ENCODE measurements at places on chromosomes 3 and 15.
A peak's percentile ranks its signal among the peaks of the same experiment; 100 is the strongest.

DNA sequence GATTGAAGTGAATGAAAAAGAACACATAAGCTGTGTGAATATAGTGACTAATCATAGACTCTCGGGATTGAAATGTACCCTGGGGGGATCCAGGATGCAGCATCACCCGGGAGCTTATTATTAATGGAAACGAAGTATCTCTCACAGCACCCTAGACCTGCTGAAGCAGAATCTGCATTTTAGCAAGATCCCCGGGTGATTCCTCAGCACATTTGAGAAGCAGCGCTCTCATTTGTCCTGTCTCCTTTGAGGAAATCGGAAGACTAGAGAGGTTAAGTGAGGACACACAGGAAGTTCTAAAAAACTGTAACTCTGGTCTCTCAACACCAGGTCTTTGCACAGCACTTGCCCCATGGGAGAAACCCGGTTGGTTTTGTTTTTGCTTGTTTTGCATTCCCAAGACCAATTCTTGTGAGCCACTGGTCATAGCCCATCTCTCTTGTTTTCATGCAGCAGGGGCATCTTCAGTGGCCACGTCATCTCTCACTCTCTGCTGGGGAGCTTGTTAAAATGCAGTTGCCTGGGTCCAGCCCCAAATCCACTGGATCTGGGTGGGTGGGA lies 30.2 kb downstream of the ZNF710 start:
- DNase-seq: no peak

DNA sequence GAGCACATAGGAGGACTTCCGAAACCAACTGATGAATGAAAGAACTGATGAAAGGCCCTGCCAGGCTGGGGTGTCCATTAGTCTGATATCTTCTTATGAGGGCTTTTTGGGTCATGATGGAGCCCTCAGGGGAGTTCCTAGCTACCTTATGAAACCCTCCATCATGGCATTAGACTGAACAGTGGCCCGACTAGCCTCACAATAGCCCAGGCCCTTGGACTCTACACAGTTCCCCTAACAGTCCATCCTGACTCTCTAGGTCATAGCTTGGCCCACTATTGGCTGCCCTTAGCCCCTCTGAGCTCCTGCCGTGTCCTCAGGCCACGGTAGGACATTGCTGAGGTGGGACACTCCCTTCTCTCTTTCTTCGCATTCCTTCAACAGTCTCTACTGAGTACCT lies 365.9 kb downstream of the CACNA2D3 start:
- no peak for DNase-seq

DNA sequence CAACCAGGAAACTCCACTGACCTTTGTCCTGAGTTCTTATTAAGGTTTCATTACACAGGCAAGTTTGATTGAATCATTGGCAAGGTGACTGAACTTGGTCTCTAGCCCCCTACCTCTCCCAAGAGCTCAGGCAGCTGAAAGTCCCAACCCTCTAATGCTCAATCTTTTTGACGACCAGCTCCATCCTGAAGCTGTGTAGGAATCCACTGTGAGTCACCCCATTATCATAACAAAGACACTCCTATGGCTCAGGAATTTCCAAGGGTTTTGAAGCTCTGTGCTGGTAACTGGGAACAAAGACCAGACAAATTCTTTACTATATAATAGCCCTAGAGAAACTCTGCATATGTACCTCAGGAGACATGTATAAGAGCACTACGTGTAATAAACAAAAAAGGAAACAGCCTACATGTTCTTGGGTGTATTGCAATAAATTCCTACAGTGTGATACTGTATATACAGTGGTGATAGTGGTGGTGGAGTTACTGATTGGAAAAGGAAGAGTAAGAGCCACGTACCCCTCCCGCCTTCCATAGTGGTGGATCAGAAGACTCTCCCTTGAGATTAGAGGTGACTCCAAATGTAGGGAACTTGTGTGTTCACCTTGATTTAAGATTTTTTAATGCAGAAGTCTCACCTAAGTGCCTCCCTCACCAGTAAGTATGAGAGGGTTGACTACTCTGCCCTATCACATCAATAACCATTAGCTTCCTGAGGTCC lies 116.6 kb downstream of the ST8SIA2 start:
- DNase-seq: peak; percentile 92

GRCh38 chr3:122014741-122015140 lies 7.3 kb downstream of the ILDR1 start:
- DNase-seq: no peak

- no peak for DNase-seq
Observed at GRCh38 chr3:5186089-5186857, 1.2 kb upstream of the EDEM1 start.

- no peak for DNase-seq
Observed at GRCh38 chr15:70530906-70531305, 232.5 kb downstream of the UACA start.

DNA sequence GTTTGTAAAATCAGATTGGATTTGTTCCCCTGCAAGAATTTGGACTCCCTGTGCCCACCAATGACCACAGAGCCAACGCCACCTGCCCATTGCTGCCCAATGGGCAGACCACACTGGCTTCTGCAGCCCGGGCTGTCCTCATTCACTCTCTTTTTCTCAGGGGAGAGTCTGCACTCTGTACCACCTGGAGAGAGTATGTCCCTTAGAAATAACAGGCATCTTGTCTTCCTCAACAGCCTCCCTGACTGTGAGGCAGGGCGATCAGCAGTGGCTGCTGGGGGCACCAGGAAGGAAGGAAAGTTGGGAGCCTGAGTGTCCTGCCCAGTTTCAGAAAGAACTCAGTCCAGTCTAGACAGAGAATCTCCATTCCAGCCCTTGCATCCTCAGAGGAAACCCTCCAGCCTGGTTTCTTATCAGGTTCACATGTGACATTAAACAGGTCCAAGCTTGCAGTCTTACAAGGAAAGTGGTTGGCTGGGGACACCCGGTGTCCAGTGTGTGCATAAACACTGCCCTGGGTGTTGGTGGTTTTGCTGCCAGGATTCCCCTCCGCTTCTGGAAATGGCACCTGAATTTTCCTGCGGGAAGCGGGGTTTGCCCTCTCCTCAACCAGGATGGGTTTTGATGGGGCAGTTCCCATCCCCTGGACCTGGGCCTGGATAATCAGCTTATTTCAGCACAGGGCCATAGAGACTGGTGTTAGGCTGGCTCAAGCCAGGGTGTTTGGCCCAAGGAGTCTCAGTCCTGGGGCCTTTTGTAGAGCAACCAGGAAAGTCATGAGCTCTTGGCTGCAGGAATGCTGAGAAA lies 37.2 kb downstream of the SSUH2 start:
- DNase-seq: peak; percentile 51

DNA sequence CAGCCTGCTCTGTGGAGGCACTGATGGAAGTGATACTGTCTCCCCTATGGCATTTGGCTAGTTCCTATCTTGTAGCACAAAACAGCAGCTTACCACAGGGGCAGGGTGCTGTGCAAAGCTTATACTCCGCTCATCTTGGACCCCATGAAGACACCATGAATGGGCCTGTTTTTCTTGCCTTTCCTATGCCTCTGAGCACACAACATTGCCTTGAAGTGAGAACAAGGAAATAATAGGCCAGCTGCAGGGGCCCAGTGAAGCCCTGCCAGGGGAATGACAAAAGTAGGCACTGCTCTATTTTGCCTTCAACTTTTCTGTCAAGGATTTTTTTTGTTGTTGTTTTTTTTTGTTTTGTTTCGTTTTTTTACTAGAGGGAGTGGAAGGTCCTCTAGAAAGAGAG lies 110.3 kb downstream of the PDE8A start:
- no peak for DNase-seq

DNA sequence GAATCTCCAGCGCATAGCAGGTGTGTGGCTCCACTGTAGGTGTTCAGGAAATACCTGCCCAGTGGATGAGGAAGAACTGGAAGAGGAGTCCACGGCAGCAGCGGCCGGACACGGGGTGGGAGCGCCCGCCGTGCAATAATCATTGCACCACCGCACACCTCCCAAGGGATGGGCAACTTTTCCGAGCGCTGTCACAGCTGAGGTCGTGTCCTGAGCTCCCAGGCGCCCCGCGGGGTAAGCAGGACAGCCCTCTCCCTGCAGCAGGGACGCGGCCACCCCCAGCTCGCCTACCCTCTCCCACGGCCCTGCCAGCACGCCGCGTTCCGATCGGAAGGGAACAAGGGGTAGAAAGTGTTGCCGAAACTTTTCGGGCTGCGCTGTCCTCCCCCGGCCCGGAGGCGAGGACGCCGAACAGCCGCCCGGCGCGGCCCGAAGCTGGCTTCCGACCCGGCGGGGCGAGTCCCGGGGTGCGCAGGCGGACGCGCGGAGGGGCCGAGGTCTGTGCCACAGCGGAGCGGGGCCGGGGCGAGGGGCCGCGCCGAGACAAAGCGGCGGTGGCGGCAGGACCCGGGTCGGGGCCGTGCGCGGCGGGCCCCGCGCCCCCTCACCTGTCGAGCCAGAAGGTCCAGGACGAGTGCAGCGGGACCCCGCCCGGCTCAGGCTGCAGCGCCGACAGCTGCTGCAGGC lies 475 bp downstream of the EIF4E3 start:
- DNase-seq: peak; percentile 60

DNA sequence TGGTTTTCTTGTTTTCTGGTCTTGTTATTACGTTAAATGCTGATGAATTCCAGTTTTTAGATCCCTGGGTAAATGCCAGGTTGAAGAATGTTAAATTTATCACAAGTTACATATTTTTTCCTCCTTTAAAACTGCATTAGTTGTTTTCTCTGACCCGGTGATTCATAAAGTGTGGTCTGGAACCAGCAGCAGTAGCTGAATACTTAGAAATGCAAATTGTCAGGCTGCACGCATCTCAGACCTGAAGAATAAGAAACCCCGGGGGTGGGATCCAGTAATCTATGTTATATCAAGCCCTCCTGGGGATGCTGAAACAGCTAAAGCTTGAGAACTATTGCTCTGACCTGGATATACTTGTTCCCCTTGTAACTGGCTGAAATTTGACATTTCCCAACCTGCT lies 69.1 kb downstream of the PEX5L start:
- DNase-seq: peak; percentile 28

DNA sequence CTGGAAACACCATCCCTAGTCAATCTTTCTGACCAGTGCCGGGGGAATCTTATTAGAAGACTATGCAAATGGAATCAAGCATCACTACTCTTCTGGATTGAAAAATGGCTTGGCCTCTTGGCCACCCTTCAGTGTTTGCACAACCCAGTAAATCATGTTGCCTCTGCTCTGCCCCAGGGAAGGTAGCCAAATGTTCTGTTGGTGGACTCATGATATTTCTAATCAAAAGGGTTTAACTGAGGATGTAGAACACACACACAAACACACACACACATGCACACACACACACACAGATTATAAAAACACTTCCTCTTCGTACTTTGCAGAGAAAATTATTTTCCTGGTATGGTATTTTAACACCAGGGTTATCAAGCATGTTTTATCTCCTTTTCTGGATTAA lies 7.9 kb downstream of the RBP2 start:
- no peak for DNase-seq

DNA sequence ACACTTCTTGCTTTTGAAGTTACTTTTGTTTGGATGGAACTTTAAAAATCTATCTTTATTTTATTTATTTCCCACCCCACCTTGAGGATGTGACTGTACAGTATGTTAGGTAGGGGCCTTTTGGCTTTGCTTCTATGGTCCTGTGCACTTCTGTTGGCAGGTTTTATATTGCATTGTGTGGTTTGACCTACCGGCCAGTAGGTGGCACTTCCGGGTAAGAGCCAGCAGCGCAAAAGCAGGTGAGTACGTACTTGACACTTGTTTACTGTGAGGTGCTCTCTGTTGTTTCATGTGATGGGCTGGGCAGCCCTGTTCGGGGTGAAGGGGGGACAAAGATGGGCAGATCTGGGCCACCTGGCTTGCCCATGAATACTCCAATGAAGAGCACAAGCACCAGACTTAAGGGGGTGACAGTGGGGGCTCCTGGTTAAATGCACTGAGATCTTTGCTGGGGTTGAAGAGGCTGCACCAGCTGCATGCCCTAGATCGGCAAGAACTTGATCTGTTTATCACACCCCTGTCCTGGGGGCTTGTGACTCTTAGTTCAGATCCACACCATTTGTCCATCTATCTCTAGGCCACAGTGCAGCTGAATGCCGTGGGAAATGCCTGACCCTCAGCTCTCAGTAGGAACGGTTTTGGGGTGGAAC lies 131.6 kb downstream of the NLGN1 start:
- DNase-seq: peak; percentile 82

Data from GM23338 (cell line).